ENCODE measurements at places on chromosomes 12 and 14.

GRCh38 chr14:24808412-24808811 lies 174.4 kb upstream of the GZMB start:
- DNase-seq: no peak

GRCh38 chr12:84641940-84642545 lies 270.6 kb downstream of the SLC6A15 start:
- peak; percentile 33 for DNase-seq

- DNase-seq: peak; percentile 35
These were observed 316.8 kb downstream of the PAWR start for GRCh38 chr12:79373896-79374499.

GRCh38 chr14:57533214-57533613 lies 39.6 kb upstream of the CCDC198 start:
- DNase-seq: peak; percentile 42

- DNase-seq: no peak
These were observed 142.5 kb downstream of the PHLDA1 start for GRCh38 chr12:75888874-75889613.

- DNase-seq: no peak
These were observed 16.8 kb upstream of the LRRC10 start for GRCh38 chr12:69627501-69627900.

GRCh38 chr12:52522346-52523011 lies 2.3 kb upstream of the KRT5 start:
- no peak for DNase-seq

GRCh38 chr14:51207621-51208020 lies 32.4 kb upstream of the TMX1 start:
- DNase-seq: no peak

DNA sequence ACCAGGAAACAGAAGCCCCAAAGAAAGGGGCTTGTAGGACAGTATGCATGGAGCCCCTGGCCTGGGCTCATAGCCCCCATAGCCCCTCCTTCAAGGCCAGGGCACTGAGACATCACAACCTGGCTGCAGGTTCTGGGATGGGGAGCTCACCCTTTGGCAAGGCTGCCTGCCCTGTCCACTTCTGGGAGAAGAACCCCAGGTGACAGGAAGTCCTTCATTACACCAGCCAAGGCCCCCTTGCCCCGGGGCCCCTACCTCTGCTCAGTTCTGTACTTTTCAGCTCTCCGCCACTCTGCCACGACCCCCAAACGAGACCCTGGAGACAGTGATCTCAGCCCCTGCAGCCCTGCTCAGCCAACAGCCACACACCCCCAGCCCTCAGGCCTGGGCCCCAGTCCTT lies 223.2 kb upstream of the RTL1 start:
- DNase-seq: no peak

GRCh38 chr12:23561364-23562345 lies 387.8 kb downstream of the SOX5 start:
- DNase-seq: no peak

GRCh38 chr12:5488626-5488955 lies 56.7 kb downstream of the NTF3 start:
- no peak for DNase-seq

DNA sequence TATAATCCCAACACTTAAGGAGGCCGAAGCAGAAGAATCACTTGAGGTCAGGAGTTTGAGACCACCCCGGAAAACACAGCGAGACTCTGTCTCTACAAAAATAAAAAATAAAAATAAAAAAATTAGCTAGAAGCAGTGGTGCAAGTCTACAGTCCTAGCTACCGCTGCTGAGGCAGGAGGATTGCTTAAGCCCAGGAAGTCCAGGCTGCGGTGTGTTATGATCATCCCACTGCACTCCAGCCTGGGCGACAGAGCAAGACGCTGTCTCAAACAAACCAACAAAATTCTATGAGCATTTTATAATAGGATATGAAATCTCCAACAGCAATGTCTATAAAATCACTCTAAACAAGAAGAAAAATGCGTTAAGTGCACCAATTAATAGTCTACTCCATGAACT lies 75.3 kb downstream of the PPP1R12A start:
- no peak for DNase-seq

DNA sequence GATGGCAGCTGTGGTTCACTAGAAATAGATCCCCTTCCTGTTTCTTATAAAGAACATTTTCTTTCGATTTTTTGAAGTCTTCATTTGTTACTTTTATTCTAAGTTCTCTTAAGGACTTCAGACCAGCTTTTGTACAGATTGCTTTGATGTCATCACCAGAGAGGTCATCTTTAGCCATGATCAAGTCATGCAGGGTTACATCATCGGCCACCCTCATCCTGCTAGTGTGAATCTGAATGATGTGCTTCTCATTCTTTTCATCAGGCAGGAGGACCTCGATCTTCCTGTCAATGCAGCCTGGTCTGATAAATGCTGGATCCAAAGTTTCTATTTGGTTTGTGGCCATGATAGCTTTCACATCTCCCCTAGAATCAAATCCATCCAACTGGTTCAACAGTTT lies 706.7 kb downstream of the RERGL start:
- DNase-seq: no peak

DNA sequence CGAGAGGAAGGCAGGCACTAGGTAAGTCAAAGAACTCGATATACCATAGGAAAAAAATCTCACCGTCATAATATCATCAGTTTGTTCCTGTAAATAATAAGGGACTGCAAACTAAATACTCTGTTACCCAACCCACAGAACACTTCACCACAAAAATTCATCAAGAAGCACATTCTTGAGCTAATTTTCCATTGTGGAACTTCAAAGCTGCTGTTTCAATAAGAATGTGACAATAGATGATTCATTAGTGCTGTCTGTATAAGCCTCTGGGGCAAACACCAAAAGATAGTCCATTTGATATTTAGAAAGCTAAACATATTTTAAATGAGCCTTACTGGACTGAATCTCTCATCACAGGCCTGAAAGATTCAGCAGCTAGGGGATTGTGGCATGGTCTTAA lies 219.4 kb downstream of the KSR2 start:
- no peak for DNase-seq

DNA sequence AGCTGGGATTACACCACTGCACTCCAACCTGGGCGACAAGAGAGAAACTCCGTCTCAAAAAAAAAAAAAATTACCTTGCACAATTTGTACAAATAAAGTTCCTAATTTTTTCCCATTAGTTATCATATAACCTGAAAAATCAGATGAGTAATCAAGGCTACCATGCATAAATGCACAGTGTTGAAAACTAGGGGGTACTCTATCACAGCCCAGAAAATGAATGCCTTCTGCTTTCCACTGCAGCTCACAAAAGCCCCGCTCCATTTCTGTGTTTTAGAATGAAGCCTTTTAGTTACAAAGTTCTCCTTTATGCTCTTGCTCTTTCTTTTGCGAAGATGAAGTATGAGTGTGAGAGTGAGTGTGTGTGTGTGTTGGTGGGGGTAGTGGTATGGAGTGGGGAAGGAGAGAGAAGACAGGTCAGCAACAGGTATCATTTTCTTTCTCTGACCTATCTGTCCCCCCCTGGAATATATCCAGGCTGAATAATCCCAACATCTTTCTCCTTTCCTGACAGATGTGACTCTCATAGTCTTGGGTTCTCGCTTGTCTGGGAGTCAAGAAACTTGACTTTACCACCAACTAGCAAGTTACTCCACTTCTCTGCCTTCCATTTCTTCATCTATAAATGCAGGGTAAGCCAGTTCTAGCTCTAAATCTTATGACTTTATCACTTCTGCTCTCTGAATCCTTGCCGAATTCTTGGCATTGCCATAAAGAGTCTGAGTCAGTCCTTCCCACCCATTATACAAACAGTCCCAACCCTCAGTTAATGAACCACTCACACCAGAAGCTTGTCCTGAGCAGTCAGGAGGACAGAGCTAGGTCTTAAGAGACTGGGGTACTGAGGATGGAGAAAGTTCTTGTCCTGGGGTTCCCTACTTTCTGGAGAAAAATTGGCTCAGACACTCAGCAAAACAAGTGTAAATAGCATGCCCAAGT lies 16.1 kb downstream of the BIN2 start:
- DNase-seq: peak; percentile 92

DNA sequence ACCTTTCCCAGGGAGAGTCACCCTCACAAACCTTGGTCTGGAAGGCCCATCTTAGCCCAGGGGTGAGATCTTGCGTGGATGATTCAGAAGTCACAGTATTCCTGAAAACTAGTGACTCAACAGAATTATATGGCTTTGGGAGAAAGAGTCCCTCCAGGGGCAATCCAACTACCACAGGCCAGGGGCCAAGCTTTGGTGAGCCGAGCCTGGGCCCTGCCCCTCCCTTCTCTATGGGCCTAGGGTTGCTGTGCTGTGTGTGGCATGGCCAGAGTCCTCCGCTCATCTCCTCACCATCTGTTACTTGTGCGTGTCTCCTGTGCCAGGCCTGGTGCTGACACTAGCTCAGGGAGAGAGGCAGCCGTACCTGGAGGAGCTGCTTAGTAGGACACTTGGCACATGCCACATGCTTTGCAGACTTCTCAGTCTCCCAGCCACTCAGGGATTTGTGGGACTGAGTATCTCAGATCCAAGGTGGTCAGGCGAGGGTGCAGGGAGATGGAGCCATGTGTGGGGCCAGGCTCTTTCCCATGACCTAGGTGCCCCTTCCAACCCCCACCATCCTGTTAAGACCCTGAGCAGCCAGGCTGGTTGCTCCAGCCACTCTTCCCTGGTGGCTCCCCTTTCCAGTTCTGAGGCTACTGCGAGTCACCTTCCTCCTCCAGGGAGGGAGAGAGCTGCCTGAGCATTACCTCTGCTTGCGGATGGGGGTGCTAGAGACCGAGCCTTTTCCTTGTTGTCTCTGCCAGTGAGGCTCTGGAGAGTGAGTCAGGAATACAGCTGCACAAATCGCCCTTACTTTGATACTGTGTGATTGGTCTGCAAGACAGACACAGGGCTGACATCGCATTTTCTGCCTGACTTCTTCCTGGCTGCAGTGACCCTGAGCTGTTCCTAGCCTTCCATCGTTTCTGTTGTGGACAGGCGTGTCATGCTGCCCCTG lies 94.1 kb downstream of the SLC25A47 start:
- DNase-seq: peak; percentile 88
